ENCODE measurements at places on chromosomes 5 and 9.

- no peak for DNase-seq
Observed at GRCh38 chr5:68257210-68257609, 41.7 kb downstream of the PIK3R1 start.

DNA sequence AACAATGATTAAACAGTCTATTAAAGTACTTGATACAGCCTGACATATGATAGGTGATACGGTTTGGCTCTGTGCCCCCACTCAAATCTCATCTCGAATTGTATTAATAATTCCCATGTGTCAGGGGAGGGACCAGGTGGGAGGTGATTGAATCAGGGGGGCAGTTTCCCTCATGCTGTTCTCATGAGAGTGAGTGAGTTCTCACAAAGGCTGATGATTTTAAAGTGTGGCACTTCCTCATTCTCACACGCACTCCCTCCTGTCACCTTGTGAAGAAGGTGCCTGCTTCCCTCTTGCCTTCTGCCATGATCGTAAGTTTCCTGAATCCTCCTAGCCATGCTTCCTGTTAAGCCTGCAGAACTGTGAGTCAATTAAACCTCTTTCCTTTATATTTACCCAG lies 40.1 kb upstream of the TARS1 start:
- no peak for DNase-seq

GRCh38 chr5:163908253-163908652 lies 402.8 kb downstream of the MAT2B start:
- no peak for DNase-seq

GRCh38 chr9:124125651-124125977 lies 114.0 kb downstream of the LHX2 start:
- DNase-seq, result no peak

DNA sequence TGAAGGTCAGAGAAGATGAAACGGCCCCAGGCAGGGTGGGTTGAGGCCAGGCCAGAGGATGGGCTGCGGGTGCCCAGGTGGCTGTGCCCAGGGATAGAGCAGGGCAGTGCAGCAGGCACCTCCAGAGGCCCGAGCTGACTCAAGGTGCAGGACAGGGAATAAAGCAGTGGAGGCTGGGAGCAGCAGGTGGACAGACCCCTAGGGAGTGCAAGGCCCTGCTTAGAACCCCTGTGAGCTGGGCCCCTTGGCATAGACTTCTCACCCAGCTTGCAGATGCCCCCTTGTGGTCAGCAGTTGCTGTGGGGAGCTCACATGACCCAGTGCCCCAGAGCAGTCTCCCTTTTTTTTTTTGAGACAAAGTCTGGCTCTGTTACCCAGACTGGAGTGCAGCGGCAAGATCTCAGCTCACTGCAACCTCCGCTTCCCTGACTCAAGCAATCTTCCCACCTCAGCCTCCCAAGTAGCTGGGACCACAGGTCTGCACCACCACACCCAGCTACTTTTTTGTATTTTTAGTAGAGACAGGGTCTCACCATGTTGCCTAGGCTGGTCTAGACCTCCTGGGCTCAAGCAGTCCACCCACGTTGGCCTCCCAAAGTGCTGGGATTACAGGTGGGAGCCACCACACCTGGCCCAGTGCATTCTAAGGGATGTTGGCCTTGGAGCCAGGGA lies 118.8 kb downstream of the WNK2 start:
- DNase-seq, result peak; percentile 26

DNA sequence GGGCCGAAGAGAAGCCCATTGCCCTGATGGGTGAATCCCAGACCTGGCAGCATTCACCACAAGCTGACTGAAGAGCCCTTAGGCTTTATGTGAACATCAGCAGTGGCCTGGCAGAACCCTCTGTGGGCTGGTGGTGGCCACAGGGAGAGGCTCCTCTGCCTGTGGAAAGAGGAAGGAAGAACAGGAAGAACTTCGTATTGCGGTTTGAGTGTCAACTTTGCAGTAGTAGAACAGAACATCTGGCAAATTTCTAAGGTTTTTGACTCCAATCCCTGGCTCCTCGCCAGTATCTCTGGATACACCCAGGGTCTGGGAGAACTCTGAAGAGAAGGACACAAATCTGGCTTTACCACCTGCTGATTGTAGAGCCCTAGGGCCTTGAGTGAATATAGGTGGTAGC lies 356.4 kb upstream of the GRAMD2B start:
- no peak for DNase-seq

DNA sequence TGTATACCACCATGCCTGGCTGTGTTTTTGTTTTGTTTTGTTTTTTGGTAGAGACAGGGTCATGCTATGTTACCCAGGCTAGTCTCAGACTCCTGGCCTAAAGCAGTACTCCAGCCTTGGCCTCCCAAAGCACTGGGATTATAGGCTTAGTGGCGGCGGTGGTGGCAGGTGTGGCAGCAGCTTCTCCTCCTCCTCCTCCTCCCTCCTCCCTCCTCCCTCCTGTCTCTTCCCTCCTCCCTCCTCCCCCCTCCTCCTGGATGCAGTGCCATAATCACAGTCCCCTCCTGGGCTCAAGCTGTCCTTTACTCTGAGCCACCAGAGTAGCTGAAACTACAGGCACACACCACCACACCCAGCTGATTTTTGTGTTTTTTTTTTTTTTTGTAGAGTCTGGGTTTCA lies 71.2 kb downstream of the UHRF2 start:
- no peak for DNase-seq

DNA sequence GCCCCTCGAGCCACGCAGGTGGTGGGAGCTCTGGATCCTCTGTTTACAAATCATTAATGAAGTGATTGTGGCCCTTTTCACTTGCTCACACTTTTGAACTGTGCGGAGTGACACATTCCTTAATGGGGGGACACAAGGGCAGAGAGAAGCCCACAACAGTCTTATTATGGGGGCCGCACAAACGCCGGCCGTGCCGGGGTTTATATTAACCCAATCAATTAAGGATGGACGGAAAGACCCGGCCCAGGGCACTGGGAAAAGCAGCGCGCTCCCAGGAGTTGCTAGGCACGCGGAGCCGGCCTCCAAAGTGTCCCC lies 634.8 kb downstream of the IRX1 start:
- no peak for DNase-seq

- no peak for DNase-seq
Observed at GRCh38 chr5:126707080-126707479, 69.9 kb upstream of the LMNB1 start.

DNA sequence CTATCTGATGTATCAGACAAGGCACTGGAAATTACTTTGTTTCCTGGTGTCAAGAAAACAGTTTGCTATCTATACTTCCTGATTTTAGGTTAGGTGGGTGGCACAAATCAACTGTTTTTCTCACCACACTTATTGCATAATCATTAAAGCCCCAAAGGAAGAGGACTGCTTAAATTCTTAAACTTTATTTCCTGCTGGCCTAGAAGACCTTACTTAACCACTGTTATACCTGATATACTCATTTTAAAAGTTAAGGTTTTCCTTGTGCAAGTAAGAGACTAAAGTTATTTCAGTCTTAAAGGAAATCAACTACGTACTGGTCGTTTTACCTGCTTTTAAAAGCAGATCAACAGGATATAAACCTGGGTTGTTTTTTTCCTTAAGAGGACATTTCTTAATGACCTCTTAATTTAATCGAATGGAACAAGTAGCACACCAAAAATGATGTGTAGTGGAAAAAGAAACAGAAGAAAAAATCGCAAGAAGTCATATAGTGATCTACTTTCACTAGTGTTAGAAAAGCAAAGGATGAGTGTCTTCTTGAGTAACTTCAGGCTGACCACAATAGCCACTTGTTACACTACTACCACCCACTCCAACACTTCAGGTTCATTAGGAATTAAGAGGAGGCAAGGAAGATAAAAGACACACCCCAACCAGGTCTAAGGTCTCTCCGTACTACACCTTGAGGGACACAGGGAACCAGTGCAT lies 974 bp downstream of the CLINT1 start:
- no peak for DNase-seq

GRCh38 chr9:37197158-37198038 lies 77.0 kb downstream of the ZCCHC7 start:
- peak; percentile 10 for DNase-seq

- DNase-seq, result peak; percentile 55
Observed at GRCh38 chr9:27276193-27277030, 20.5 kb downstream of the EQTN start.

DNA sequence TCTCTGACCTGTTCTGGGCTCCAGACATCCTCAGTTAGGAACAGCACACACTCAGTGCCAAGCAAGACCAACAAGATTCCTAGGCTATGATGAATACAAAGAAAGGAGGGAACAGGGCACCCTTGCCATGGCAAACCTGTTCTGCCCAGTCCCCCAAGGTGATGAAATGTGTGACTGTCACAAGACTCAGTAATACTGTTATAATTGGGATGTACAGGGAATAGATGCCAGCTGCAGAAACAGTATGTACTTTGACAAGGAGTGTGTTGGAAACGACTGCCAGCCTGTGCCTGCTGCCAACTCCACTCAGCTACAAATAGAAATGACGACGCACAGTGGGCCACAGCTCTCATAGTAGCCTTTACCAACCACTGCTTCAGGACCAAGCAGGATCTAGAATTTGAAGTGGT lies 453.0 kb downstream of the EFNA5 start:
- DNase-seq, result no peak

DNA sequence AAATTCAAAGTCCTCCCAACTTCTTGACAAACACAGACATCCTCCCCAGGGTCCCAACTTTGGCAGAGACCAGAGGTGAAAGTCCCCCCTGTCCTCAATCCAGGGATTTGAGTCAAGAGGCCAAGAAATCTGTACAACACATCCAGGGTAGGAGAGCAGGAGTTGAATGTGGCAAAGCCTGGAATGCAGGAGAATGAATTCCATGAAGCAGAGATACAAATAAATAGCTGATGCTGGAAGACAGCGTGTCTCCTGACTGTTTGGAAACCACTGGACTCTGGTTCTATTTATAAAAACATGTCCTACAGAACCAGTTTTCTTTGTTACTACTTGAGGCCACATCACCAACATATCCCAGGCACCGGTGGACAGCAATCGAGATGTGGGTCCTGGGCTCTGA lies 43.7 kb upstream of the SLIT3 start:
- peak; percentile 54 for DNase-seq

DNA sequence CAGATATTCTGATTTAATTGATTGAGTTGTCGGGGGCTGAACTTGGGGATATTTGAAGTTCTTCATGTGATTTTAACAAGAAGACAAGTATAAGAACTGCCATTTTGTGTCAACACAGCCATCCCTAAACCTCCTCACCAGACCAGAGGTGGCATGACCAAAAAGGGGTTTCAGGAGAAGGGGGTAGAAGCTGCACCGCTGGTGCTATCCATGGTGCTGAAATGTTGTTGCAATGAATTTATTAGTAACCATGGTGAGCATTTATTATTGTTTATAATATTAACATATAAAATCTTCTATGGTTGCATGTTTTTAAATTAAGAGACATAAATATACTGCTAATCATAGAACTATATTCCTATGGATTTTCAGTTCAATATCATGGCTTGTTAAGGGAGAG lies 72.3 kb downstream of the GNA14 start:
- peak; percentile 27 for DNase-seq

GRCh38 chr5:173243831-173244305 lies 8.9 kb upstream of the NKX2-5 start:
- no peak for DNase-seq

DNA sequence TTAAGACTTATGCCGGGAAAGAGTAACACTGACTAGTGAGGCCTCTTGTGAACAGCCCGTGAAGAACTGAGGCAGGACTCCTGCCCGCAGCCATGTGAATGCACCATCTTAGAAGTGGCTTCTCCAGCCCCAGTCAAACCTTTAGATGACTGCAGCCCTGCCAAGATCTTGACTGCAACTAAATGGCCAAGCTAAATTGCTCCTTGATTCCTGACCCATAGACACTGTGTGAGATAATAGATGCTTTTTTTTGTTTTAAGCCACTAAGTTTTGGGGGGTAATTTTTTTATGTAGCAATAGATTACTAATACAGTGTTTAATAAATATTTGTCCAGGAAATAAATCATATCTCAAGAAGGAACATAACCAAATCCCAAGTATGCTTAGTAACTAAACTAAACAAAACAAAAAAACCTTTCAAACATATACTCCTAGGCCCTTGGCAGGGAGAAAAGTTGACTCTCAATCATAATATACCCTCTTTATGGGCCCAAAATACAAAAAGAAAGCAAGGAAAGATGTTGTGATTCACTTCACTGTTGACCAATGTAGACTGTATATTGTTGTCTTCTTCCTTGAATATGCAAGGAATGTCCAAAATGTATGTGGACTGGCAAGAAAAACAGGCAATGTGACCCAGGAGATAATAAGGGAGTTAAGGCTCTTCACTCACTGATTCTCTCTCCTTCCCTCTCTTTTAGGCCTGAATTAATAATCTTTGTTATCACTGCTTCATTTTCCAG lies 79.7 kb upstream of the ZNF366 start:
- DNase-seq, result peak; percentile 14

DNA sequence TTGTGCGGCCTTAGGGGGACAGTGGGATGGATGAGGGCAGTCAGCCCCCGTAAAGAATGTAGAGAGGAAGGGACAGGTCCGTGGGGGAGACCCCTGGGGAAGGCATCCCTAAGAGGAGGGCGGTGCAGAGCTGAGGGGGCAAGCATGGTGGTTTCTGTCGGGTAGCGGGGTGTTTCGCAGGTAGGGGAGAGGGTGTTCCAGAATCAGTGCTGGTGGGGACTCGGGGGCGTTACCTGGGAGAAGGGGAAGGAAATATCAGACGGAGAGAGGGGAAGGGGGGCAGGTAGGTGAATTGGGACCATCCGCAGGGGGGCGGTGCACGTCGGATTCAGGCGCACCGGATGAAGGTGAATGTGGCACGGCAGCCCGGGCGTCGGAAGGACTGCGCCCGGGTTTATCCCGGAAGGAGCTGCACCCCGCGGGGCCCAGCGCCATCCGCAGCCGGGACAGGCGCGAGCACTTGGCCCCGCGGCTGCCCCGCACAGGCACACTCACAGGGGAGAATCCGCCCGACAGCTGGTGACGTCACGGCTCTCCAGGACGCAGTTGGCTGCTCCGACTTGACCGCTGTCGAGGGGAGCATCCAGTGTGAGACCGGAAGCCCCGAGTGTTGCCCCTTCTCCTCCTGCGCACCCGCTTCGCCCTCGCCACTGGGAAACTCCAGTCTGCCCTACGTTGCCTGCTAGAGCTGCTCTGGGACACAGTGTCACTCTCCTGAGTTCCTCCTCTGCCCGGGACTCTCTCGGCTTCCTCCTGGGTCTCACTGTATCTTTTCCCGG lies 1.3 kb downstream of the CD72 start:
- peak; percentile 50 for DNase-seq

GRCh38 chr9:132970324-132971062 lies 8.0 kb upstream of the GFI1B start:
- DNase-seq, result no peak
